OCI-LY7 (cell line): ENCODE measurements at places on chromosomes 5 and 9. TPM values are rescaled to one million over a fixed set of nuclear protein-coding genes. Genes with fewer than 3 reads are reported as not detected.

The TCF7 gene
- 0.97 and 1.9 TPM in 2 replicates for total RNA-seq

The EMB gene
- 125 and 141 TPM in 2 replicates for total RNA-seq

The TMEM171 gene
- total RNA-seq, result not detected in 2 replicates

The IL3 gene
- not detected in 2 replicates for total RNA-seq

The PGGT1B gene
- 47.7 and 54.7 TPM in 2 replicates for total RNA-seq

The PCDHGA4 gene
- total RNA-seq, result 1.8 and 1.9 TPM in 2 replicates

The GPR21 gene
- total RNA-seq, result 4.1 TPM in 1 of 2 replicates, not detected in the other

The BNC2 gene
- total RNA-seq, result not detected in 2 replicates

The COX7C gene
- total RNA-seq, result 495 and 514 TPM in 2 replicates

DNA sequence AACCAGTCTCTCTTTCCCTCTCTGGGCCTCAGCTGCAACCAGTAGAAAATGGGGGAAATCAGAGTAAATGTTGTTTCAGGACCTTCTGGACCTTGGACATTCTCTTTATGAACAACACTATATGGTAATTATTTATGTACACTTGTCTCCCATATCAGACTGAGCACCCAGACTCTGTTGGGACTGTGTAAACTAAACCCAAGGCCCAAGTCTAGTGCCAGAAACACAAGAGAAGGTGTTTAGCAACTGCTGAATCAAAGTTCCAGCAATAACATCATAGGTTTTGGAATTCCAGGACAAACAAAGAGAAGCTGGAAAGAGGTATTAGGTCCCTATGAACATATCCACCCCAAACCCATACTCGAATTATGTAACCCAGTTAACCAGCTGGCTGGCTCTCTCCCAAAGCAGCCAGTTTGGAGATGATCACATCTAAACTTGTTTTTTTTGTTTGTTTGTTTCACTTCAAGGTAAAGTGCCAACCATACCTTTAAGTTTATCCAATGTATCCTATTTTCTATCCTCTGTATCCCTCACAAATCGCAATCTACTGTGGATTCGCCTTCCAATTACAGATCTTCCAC lies 1.9 kb upstream of the RNF38 start:
- DNase-seq, result no peak

DNA sequence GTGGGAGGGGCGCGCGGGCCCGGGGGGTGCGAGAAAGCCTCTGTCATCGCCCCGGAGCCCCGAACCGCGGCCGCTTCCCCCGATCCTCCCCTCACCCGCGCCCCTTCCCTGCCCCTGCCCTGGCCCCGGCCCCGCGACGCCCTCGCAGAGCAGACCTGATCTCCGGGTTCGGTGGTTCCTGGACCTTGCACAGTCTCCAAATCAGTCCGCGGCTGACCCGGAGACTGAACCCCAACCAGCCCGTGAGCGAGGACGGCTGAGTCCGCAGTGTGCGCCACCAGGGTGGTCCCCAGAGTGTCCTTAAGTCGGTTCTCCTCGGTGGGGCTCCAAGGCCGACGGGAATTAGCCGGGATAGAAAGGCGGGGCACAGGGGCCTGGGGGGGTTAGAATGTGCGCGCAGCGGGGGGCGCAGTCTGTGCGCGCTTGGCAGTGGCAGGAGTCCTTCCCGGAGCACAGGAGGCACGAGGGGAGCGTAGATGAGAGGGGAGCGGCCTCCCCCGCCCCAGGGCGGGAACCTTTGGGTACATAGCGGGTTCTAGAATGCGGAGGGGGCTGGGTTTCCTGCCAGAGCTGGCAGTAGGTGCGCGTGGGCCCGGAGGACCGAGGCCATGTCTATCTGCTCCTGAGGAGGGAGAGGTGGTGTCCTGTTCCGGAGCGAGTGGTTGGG lies 779 bp downstream of the PKN3 start:
- DNase-seq, result no peak

DNA sequence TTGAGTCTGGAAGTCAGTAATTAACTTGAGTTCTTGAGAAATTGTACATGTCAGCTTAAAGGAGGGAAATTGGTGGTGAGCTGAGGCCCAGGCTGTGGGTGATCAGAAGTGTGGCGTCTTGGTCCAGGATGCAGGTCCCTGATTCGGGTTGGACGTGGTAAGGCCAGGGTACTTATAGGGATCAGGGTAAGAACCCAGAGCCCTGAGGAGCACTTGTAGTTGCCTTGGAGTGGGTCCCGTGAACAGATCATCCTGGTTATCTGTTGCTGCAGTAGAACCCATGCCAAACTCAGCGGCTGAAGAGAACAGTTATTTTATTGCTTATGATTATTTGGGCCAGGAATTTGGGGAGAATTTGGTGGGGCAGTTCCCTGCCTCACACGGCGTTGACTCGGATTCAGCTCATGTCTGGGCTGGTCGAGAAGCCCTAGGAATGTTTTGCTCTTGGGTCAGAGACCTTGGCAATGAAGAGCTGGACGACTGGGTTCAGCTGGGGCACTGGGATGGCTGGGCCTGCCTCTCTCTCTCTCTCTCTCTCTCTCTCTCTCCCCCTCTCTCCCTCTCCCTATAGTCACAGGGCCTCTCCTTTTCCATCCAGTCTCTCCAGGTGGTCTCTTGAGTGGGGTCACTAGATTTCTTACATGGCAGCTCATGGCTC lies 73.1 kb downstream of the PDZD2 start:
- DNase-seq, result no peak

GRCh38 chr5:106755789-106756188 lies 914.9 kb downstream of the EFNA5 start:
- no peak for DNase-seq

- DNase-seq, result no peak
Measured at GRCh38 chr9:133534346-133535291, at the start of gene ADAMTSL2. ADAMTSL2 (plus strand) TSS chr9:133534704; CDS start chr9:133536713, 2,009 bp downstream.
